ENCODE measurements at places on chromosomes 4 and X.

- DNase-seq: no peak
These were observed 8.0 kb downstream of the RADX start for GRCh38 chrX:106619797-106620196.

- DNase-seq: no peak
These were observed 893 bp upstream of the METAP1 start for GRCh38 chr4:98994474-98995182.

DNA sequence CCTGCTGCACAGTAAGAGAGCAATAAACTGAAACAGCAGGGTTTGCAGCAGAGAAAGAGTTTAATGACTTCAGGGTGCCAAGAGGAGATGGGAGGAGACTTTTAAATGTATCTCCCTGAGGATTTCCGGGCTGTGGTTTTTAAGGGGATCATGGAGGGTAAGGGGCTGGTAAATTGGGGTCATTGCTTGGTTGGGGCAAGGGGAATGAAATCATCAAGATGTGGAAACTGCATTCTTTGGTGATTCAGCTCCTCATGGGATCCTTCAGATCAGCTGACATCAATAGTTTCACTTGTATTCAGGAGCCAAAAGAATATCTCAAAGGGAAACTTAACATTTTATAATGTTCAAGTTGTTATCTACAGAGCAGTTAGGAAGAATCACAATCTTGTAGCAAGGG is 174.3 kb upstream of the ANXA10 start:
- DNase-seq: no peak

DNA sequence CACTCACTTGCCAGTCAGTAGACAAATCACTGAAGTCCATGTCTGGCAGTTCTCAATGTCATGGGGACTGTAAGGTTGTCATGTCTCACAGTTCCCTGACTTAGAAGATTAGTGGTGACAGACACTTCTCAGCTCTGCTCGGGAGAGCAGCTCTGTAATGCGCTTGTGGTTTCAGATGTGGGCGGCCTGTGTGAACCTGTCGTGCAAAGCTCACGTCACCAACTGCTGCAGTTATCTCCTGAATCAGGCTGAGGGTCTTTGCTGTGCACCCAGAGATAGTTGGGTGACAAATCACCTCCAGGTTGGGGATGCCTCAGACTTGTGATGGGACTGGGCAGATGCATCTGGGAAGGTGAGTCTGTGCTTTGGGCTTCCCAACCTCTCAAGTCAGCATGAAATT is at the start of gene IL9R:
IL9R (plus strand) TSS at position 261 of the 400 bp plus-strand sequence; CDS start at position 325, 64 bp downstream.
- no peak for DNase-seq

DNA sequence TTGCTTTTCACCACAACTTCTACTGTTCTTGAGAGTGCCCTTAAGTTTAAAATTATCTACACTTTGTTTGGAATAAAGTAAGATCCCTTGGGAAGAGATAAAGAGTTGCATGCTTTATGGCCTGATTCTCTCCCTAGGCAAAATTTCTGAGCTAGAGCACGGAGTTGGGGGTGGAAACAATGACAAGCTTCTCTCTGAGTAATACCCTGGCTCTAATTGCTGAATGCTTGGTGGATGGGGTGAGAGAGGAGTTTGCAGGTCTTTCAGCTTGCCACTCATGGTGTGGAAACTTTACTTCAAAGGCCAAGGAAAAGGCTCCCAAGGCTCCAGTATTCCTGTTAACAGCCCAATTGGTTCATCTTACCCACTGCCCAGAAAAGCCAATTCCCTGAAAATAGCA is 26.1 kb upstream of the PRDM8 start:
- DNase-seq: peak; percentile 66

- no peak for DNase-seq
These were observed 1542.1 kb downstream of the STIM2 start for GRCh38 chr4:28402751-28403150.

GRCh38 chrX:37314531-37314930 is 34.6 kb upstream of the PRRG1 start:
- peak; percentile 42 for DNase-seq

GRCh38 chr4:83205760-83206159 is 78.8 kb downstream of the COQ2 start:
- no peak for DNase-seq

DNA sequence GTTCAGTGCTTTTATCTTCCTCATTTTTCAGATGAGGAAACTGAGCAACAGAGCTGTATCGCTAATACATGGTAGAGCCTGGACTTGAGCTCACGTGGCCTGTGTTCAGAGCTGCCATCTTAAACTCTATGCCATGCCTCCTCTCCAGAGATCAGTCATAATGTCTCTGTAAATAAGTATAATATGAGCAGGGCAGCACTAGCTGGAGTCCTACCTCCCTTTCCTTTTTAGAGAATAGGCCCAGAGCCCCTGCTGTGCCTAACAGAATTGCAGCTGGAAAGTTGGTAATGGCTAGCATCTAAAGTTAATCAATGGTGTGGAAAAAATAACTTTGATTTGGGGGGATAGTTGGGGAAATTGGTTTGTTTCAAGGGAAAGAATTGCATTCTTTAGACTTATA is 20.4 kb downstream of the CASP6 start:
- no peak for DNase-seq

GRCh38 chr4:80268081-80268823 is 1.8 kb downstream of the FGF5 start:
- DNase-seq: no peak

DNA sequence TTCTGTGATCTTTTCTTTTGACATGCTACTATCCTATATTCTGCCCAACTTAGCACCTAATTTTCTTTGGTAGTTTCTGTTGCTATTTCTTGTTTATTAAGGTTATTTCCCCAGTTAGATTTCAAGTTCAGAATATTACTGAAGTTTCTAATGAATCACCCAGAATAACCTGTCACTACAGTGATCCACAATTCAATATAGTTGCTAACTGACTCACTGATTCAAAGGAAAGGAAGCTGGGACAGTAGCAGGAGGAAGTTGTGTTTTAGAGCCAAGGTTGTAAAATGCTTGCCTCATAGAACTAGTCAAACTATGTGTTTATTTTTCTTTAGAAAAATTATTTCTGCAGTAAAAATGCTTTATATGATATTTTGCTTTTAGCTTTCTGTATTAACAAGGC is 37.4 kb downstream of the PAK3 start:
- DNase-seq: no peak

DNA sequence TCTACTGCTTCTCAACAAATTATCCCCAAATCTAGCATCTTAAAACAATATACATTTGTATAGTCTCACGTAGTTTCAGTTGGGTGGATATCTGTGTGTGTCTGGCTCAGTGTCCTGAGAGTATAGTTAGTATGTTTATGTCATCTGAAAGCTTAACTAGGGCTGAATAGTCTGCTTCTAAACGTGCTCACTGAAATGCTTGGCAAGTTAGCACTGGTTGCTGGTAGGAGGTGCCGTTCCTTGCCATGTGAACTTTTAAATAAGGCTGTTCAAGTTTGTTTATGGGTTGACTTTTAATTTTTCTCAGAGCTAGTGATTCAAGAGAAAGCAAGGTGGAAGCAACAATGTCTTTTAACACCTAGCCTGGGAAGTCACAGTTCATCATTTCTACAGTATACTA is 1673.6 kb downstream of the PCDH7 start:
- no peak for DNase-seq

DNA sequence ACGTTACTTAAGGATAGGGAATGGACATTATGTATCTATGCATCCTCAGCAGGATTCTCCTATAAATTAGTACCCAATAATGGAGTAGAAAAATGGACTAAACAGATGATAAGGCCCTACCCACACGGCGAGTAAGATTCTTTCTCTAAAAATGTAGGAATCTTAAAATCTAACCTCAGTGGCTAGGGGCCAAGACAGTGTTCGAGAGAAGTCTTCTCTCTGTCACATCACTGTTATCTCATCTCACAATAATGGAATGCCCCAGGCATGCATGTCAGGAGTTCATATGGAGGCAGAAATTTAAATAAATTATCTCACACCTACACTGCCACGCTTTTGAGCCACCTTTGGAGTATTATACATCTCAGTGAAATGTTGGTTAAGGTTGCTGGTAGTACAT is 132.9 kb downstream of the LDB2 start:
- no peak for DNase-seq

- no peak for DNase-seq
These were observed 456.6 kb downstream of the IL15 start for GRCh38 chr4:142092941-142093340.

- no peak for DNase-seq
These were observed 51.5 kb upstream of the BEND2 start for GRCh38 chrX:18272222-18272621.

- no peak for DNase-seq
These were observed 49.5 kb downstream of the ATXN3L start for GRCh38 chrX:13270360-13270759.

GRCh38 chr4:119543779-119544178 is 84.8 kb downstream of the PDE5A start:
- no peak for DNase-seq

DNA sequence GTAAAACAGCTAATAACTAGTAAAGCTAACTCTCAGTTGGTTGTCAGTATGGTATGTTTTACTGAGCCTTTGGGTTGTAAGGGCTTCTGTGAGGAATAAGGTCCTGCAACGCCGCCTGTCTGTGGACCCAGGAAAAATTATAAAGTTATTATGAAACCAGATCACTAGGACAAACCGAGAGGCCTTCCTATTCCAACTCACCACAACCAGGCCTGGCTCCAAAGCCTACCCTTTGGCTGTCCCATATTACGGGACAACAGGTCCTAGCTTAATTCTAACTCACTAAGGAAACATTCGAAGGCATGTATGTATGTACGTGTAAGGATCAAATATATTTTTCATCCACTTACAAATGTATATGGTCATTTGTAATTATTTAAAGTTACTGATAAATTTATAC is 1.4 kb downstream of the ANKRD17 start:
- peak; percentile 63 for DNase-seq

DNA sequence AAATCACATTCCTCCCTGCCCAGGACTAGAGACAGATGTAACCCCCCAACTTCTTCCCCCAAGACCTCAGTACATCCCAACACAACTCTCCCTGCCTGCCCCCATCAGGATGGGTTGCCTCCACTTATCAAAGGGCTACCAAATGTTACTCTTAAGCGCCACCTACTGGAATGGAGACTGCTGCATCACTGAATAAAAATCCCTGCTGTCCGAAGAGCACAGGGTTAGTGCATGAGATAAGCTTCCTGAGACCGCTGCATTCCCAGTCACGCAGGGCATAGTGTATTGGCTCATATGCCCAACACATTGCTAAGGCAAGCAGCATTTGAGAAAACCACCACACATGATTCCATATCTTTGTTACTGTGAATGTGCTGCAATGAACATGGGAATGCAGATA is 544.5 kb downstream of the PPP4R3C start:
- no peak for DNase-seq

- DNase-seq: no peak
These were observed at the start of gene PLCXD1 for GRCh38 chrX:281166-281999. PLCXD1 (plus strand) TSS chrX:281381; CDS start chrX:284188, 2,807 bp downstream.

- peak; percentile 27 for DNase-seq
These were observed 4.7 kb upstream of the NKX6-1 start for GRCh38 chr4:84503495-84504437.

DNA sequence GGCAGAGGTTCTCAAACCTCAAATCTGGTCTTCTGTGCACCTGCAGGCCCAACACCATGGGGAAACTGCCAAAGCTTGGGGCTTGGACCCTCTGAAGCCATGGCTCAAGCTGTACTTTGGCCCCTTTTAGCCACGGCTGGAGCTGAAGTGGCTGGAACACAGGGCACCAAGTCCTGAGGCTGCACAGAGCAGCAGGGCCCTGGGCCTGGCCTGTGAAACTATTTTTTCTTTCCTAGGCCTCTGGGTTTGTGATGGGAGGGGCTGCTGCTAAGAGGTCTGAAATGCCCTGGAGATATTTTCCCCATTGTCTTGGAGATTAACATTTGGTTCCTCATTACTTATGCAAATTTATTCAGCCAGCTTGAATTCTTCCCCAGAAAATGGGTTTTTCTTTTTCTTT is 18.3 kb upstream of the PI4K2B start:
- DNase-seq: no peak

DNA sequence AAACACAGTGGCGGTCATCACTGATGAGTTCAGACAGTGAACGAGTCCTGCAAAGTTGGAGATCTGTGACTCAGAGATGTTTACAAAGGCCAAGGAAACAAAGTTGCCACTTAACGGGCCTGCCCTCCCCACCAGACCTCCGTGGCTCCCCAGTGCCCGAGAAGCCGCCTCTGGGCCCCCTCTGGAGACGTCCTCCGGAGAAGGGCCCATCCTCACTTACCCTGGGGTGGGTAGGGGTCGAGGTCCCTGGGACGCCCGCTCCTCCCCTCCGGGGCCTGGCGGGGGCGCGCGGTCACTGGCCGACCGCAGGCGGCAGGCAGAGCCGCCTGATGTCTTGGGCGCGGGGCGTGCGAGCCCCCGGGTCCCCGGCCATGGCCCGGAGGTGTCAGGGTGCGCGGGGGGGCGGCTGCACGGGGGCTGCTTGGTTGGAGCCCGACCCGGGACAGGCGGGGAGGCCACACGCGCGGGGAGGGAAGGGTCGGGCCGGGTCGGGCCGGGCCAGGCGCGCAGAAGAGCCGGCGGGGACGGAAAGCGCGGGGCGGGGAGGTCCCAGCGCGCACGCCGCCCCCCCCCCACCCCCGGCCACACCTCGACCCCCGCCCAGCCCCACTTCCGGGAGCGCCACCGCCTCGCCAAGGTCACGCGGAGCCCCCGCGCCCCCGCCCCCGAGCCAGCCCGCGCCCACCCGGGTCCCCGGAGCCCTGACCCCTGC is 529 bp downstream of the DHRSX start:
- no peak for DNase-seq
